CD4-positive, alpha-beta T cell treated with Interferon gamma for 1 hour (primary cell): ENCODE measurements at places on chromosomes 1 and 21.

DNA sequence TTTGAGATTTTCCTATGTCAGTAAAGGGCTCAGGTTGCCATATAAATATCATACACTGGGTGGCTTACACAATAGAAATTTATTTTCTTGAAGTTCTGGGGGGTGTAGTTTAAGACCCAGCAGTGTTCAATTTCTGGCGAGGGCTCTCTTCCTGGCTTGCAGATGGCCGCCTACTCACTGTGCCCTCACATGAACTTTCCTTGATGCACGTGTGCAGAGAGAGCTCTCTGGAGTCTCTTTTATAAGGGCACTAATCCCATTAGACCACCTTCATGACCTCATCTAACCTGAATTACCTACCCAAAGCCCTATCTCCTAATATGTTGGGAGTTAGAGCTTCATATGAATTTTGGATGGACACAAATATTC, 21.1 kb downstream of the TMEM51 start:
- no peak for DNase-seq

DNA sequence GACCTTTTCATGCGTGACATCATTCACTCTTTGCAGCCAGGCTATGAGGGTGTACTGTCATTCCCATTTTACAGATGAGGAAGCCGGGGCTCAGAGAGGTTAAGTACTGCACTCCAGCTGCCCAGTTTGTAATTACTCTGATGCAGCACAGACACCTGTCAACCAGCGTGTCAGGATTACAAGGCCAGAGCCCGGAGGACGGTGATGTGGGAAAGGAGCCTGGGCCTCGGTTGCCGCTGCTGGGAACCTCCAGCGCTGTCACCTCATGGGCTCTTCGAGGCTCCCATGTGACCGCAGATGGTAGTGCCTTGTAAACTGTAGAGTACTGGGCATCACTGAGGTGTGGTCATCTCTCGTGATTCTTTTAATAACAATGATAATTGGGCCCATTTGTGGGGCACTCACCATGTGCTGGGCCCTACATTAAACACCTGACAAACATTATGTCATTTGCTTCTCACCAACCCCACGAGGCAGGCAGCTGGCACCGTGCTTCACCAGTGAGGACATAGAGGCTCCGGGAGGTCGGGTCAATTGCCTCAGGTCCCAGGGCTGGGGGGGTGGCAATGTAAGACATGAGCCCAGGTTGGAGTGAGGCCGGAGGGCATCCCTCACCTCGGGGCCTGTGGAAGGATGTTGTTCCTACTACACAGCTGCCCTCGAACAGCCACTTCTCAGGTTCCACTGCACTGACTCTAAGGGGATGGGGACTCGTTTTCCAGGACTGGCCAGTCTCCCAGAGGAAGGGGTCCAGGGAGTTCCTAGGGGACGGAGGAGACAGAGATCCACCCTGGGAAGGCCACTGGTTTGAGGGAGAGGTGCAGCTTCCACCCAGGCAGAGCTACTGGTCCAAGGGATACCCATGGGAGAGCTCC, 42.8 kb upstream of the PADI1 start:
- DNase-seq = no peak

GRCh38 chr1:205546541-205546940, 42.1 kb downstream of the CDK18 start:
- no peak for DNase-seq

DNA sequence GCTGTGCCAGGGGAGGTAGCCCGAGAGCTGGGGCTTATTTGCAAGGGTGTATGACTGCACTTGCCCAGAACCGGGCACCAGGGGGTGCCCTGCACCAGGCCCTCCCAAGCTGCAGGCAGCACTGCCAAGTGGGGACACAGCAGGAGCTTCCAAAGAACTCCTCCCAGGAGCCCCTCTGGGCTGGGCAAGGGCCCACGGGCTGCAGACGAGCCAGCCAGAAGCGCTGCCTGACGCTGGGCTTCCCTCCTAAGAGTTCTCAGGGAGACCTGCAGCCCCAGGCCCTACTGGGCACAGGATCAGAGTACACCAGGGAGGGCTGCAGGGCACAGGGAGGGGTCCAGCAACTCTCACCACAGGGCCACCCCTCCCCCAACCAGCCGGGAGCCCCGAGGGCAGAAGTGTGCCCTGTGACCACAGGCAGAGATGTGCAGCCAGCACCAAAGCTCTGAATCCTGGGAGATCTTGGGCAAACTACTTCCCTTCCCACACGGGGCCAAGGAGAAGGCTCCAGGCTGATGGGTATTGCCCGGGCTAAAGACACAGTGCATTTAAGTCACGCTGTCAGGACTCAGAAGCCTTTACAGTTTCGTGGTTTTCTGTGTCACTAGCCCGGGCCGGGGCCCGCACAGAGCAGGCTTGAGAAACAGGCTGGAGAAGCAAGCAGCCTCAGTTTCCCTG, 63.4 kb downstream of the KCNAB2 start:
- DNase-seq = peak; percentile 39

DNA sequence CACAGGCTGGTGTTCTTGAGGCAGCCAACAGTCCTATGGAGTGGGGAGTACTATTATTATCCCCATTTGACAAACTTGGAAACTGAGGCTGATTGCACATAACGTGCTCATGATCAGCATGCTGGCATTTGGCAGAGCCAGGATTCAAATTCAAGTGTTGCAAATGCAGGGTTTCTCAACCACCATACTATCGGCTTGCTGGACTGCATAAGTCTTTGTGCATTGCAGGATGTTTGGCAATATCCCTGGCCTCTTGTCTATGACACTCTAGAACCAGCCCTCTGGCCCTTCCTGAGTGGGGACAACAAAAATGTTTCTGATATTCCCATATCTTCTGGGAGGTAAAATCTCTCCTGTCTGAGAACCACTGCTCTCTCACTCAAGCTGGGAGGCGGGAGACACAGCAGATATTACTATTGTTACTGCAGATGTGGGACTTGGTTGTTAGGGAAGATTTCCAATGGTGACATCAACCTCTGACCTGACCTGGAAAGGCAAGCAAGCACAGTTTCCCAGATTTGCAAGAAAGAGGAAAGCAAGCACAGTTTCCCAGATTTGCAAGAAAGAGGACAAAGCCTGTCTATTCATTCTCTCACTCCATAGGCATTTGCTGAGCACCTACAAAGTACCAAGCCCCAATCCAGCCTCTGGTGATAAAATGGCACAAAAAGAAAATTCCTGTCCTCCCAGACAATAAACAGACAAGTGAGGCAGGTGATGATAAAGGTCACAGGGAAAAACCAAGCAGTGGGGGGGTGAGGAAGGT, 1.0 kb upstream of the AADACL3 start:
- no peak for DNase-seq

GRCh38 chr1:166869318-166870099, 6.6 kb downstream of the TADA1 start:
- DNase-seq = no peak

DNA sequence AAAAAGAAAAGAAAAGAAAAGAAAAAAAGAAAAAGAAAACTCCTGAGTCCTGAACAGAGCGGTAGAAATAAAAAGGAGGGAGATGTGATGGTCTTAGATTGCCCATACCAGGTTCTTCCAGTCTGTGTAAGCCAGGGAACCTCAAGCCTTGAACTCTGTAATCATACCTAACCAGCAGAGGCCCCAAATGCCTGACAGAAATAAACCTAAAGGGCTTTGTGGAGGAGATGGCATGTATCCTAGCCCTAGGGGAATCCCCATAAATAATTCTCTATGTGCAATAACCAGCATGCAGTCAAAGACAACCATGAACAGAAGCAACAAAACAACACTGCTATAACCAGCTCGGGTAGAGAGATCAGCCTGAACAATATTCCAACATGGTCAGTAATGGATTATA, 40.4 kb downstream of the USP48 start:
- DNase-seq = no peak

GRCh38 chr1:151985270-151985669, 8.4 kb downstream of the S100A10 start:
- no peak for DNase-seq

DNA sequence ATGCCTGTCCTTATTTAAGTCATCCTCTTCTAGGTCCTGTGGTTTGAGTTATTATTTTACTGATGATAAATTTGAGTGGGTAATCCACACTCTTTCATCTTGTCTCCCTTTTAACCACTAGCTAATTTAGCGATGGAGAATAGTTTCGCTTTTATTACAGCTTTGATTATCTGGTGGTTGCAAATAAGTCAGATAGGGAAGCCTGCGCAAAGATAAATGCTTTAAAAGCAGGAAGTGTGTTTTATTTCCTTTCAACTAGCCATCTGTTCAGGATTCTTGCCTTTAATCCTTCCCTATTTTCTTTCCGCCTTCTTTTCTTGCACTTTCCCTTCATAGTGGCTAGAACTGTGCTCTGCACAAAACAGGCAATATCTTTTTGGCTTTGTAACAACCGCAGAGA, 129.0 kb downstream of the TGFB2 start:
- DNase-seq = no peak

DNA sequence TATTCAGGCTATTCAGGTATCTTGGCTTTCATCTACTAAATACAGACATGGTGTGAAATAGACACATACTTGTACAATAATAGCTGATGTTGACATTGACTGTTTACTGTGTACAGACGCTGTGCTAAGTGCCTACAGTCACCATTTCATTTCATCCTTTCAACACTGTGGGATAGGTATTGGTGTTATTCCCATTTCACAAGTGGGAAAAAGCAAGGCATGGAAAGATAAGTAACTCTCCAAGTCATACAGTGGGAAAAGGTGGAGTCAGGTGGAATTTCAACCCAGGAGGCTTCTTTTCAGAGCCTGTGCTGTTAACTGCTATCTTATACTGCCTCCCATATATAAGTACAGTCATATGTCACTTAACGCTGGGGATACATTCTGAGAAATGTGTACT, 49.6 kb upstream of the ATP1A1 start:
- no peak for DNase-seq

DNA sequence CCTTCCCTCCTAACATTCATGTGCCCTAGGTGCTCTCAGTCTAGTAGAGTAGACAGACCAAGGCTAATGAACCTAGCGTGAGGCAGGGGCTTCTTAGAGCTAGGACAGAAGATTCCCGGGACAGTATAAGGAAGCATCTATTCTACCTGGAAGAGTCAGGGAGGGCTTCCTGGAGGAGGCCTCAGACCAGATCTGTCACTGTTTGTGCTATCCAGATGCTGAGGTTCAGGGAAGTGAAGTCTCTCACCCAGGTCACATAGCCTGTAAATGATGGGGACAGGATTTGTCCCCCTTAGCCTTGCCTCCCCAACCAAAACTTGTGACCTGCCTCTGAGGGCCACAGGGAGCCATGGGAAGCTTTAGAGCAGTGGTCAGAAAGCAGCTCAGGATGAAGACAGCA, 20.7 kb downstream of the ACTL8 start:
- DNase-seq = no peak

GRCh38 chr1:202189918-202190715, 3.5 kb upstream of the LGR6 start:
- no peak for DNase-seq

DNA sequence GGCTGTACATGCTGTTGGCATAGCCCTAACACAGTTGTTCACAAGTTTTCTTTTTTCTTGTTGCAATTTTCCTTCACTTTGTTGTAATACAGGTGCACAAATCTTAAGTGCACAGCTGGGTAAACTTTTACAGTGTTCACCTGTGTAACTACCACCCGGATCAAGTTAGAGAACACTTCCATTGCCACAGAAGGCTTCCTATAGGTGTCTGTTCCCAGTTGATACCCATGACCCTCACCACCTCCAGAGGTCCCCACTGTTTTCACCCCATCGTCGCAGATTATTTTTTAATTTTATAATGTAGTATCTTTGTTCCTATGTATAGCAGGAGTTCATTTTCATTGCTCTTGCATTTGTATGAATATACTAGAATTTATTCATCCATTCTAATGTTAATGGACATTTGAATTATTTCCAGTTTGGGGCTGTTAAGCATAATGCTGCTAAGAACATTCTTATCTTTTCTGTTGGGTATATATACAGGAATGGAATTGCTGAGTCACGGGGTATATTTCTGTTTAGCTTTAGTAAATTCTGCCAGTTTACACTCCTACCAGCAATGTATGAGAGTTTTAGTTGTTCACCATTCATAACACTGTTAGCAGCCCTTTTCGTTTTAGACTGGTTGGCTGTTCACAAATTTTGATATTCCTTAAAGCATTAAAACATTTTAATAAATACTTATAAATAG, 16.4 kb downstream of the SPRTN start:
- no peak for DNase-seq

DNA sequence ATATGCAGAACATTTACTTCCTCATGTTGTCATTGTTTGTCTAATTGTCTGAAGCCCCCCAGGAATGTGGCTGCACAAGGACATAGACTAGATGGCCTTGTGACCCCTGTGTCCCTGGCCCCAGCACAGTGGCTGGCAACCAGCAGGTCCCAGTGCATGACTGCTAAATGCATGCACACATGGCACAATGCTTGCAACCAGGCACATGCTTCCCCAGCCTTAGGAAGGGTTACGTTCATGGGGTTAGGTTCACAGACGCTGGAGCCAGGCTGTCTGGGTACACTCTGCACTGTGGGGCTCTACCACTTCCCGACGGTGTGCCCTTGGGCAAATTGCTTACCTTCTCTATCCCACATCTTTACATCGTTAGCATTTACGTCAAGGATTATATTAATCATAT, 21.2 kb upstream of the CLIC6 start:
- DNase-seq = no peak

GRCh38 chr1:22132517-22133235, 10.2 kb downstream of the WNT4 start:
- DNase-seq = no peak

DNA sequence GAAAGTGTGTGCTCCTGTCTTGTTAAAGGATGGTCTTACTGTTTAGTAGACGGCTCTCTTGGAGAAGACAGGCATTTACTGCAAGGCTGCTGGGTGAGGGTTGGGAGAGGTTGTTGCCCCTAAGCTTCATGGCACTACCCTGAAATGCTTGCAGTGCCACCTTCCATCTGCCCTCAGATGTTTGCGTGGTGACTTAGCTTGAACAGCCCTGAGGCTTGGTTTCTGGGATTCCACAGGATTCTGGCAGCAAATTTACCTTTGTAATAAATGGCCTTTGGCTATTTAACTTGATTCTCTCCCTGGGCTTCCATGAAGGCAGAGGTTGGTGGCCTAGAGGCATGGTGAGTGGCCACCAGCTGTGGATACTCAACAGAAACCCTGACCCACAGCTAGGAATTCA, 11.6 kb downstream of the MTARC1 start:
- no peak for DNase-seq

- DNase-seq = no peak
Observed at GRCh38 chr1:209107535-209107934, 476.0 kb upstream of the CAMK1G start.

GRCh38 chr1:165603810-165604209, 27.2 kb upstream of the MGST3 start:
- DNase-seq = no peak

- DNase-seq = no peak
Observed at GRCh38 chr21:41043014-41043413, 124.9 kb upstream of the BACE2 start.

GRCh38 chr1:1879942-1880341, 10.9 kb downstream of the GNB1 start:
- no peak for DNase-seq
